ENCODE measurements at places on chromosomes 5 and 9.

DNA sequence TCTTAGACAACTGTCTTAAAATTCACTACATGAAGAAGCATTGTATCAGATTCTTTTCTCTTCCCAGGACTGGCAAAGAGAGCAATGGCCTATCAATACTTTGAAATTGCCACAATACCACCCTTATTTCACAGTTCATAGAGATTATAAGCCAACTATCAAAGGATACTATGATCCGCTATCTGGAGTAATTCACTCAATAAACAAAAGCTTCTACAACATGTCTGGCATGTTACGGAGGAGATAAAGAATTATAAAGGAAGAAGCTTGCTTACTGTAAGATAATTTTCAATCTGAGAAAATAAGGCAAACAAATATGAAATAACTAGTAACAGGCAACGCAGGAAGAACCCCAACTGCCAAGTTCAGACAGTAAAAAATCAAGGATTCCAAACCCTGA lies 114.8 kb downstream of the GNAQ start:
- H3K36me3 ChIP-seq, result peaks cover 6% of the 10 kb centered on the region
- H3K27me3 ChIP-seq, result peaks cover 9% of the 10 kb centered on the region

DNA sequence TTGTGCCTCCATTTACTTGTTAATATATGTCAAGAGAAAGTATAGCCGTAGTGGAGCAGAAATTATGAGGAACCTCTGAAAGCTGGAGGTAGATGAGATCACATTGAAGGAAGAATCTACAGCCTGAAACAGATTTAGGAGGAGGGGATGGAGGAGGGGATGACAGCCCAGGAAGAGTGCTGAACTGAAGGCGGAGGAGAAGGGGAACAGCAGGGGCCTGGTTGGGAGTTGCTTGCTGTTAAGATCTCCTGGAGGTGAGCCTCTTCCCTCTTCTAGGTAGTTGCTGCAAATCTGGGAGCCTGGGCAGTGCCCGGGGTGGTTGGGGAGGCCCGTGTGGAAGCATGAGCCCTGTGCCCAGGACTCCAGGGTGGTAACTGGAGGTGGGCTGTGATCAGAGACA lies 111.8 kb upstream of the SEMA6A start:
- no peaks in the 10 kb centered on the region for H3K4me1 ChIP-seq
- H3K27me3 ChIP-seq, result no peaks in the 10 kb centered on the region
- H3K4me3 ChIP-seq, result no peak overlapping the region
- H3K27ac ChIP-seq, result no peak overlapping the region

- H3K27ac ChIP-seq, result no peak overlapping the region
- H3K4me3 ChIP-seq, result no peak overlapping the region
- H3K36me3 ChIP-seq, result no peaks in the 10 kb centered on the region
- no peaks in the 10 kb centered on the region for H3K27me3 ChIP-seq
These were observed 69.3 kb downstream of the CRB2 start for GRCh38 chr9:123425261-123425821.

GRCh38 chr9:17116400-17116837 lies 18.4 kb upstream of the CNTLN start:
- H3K36me3 ChIP-seq, result no peaks in the 10 kb centered on the region
- no peak overlapping the region for H3K4me3 ChIP-seq
- DNase-seq, result no peak
- H3K27ac ChIP-seq, result no peak overlapping the region

- no peak overlapping the region for H3K4me3 ChIP-seq
- H3K36me3 ChIP-seq, result no peaks in the 10 kb centered on the region
- H3K27me3 ChIP-seq, result no peaks in the 10 kb centered on the region
- H3K4me1 ChIP-seq, result no peaks in the 10 kb centered on the region
- no peak overlapping the region for H3K27ac ChIP-seq
These were observed 194.4 kb downstream of the DEPDC1B start for GRCh38 chr5:60505373-60506171.

DNA sequence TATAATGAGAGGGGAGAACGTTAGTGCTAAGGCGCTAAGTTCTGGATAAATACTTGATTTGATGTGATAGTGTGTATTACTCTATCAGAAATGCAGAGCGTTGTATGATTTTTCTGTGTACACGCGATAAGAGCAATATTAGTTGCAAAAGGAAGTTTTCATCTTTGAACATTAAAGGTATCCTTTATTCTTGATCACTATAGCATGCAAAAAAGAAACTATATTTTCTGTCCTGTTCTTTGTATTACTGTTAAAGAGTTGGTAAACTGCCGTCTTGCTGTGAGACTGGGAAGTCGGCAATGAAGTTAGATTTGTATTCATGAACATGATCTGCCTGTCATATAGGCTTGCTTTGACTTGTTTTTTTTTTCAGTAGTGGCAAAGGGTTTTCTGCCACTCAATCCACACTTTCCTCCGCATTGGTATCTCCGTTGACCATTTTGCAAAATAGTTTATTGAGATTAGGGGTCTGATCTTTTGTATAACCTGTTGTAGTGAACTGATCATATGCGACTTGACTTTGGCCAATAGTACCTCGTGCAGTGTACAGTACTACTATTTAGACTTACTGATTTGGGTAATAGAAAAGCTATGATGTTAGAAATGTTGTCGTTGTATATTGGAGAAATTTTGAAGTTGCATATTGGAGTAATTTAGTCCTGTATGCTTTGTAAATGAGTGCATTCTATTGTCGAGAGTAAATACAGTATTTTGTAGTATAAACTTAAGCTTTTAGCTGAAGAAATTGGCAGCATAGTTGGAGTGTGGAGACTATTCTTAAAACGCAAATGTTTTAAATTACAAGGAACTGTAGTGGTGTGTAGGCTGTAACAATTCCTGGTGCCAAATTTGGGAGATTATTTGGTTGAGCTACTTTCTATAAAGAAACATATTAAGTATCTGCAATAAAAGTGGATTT lies 1.7 kb downstream of the DENND4C start:
- H3K36me3 ChIP-seq, result peaks cover 2% of the 10 kb centered on the region
- DNase-seq, result no peak
- H3K27me3 ChIP-seq, result no peaks in the 10 kb centered on the region
- peaks cover 26% of the 10 kb centered on the region for H3K4me1 ChIP-seq
- no peak overlapping the region for H3K27ac ChIP-seq

DNA sequence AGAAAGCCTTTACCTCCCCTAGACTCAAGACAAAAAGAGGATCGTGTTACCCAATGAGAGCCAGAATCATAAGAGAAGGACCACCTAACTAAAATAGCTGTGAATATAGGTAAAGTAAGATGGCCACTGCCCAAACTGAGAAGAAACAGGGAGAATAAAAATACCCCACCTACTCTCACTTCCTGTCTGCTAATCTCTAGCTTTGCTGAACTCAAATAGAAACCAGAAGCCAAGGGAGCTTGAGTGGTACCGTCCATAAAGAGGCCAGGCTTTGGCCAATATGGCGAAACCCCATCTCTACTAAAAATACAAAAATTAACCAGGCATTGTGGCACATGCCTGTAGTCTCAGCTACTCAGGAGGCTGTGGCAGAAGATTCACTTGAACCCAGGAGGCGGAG lies 123.0 kb upstream of the FST start:
- no peaks in the 10 kb centered on the region for H3K36me3 ChIP-seq
- H3K27ac ChIP-seq, result no peak overlapping the region
- DNase-seq, result no peak
- H3K4me1 ChIP-seq, result no peaks in the 10 kb centered on the region

GRCh38 chr5:151199581-151200185 lies 24.2 kb downstream of the CCDC69 start:
- H3K27ac ChIP-seq, result peak overlapping the region; percentile 29
- peaks cover 44% of the 10 kb centered on the region for H3K4me1 ChIP-seq
- peaks cover 37% of the 10 kb centered on the region for H3K36me3 ChIP-seq
- no peak overlapping the region for H3K4me3 ChIP-seq

GRCh38 chr5:74801941-74802340 lies 34.9 kb downstream of the NSA2 start:
- no peaks in the 10 kb centered on the region for H3K27me3 ChIP-seq
- DNase-seq, result no peak
- H3K36me3 ChIP-seq, result peaks cover 13% of the 10 kb centered on the region
- no peaks in the 10 kb centered on the region for H3K4me1 ChIP-seq
- H3K27ac ChIP-seq, result peak overlapping the region; percentile 1

DNA sequence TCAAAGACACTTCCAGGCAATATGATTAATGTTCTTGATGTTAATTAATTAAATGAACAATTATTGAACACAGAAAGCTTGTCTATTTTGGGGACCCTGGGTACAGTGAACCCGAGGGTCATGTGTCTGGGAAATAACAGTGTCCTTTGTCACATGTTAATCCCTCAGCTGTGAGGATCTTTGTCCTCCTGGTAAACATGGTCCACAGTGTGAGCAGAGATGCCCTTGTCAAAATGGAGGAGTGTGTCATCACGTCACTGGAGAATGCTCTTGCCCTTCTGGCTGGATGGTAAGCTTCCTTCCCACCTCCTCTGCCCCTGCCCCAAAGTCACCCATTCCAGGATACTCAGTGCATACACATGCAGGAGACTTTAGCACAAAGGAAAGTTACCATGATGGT lies 107.9 kb downstream of the MEGF10 start:
- no peak for DNase-seq
- H3K36me3 ChIP-seq, result no peaks in the 10 kb centered on the region
- H3K4me1 ChIP-seq, result no peaks in the 10 kb centered on the region
- no peak overlapping the region for H3K4me3 ChIP-seq
- H3K27me3 ChIP-seq, result peaks cover 43% of the 10 kb centered on the region

DNA sequence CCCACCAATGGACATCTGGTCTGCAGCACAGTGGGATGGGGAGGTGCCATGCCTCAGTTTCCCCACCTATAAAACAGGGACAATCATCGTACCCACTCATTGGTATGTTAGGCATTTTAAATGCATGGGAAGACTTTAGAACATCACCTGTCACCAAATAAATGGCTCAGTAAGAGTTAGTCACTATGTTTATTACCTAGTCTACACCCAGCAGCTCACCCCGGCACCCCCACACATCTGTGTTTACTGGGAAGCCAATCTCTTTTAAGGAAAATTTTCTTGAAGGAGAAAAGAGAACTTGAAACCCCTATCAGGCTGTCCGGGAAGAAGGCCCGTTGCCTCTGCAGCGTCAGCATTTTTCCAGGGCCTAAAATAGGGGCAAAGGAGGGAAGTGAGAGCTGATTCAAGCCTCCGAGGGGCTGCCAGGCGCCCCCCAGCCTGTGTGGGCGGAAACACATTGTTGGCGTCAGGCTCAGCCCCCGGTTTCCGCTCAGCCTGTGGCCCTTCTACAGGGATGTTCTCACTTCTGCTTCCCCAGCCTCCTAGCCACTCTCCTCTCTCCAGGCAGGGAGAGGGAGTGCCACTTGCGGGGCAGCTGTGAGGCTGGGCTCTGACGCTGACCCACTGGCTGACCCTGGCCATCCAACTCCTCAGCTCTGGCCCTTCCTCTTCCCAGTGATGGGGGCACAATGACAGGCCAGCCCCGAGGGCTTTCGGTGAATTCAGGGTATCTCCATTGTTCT lies 4.6 kb downstream of the CSF1R start:
- H3K27ac ChIP-seq, result no peak overlapping the region
- H3K4me1 ChIP-seq, result no peaks in the 10 kb centered on the region
- DNase-seq, result no peak
- H3K4me3 ChIP-seq, result no peak overlapping the region
- peaks cover 1% of the 10 kb centered on the region for H3K36me3 ChIP-seq

GRCh38 chr9:126155756-126156664 lies 170.6 kb upstream of the MVB12B start:
- no peak overlapping the region for H3K27ac ChIP-seq
- DNase-seq, result no peak
- no peaks in the 10 kb centered on the region for H3K4me1 ChIP-seq
- peaks cover 47% of the 10 kb centered on the region for H3K27me3 ChIP-seq
- H3K4me3 ChIP-seq, result no peak overlapping the region
- no peaks in the 10 kb centered on the region for H3K36me3 ChIP-seq

- no peaks in the 10 kb centered on the region for H3K27me3 ChIP-seq
- H3K4me1 ChIP-seq, result no peaks in the 10 kb centered on the region
- H3K36me3 ChIP-seq, result no peaks in the 10 kb centered on the region
- no peak overlapping the region for H3K4me3 ChIP-seq
- no peak overlapping the region for H3K27ac ChIP-seq
These were observed 280.4 kb downstream of the CAAP1 start for GRCh38 chr9:26612211-26612610.

- no peak for DNase-seq
- no peak overlapping the region for H3K27ac ChIP-seq
- H3K4me3 ChIP-seq, result no peak overlapping the region
- peaks cover 18% of the 10 kb centered on the region for H3K4me1 ChIP-seq
- H3K36me3 ChIP-seq, result no peaks in the 10 kb centered on the region
These were observed 115.4 kb downstream of the ST8SIA4 start for GRCh38 chr5:100787648-100788047.

- DNase-seq, result no peak
- H3K27ac ChIP-seq, result no peak overlapping the region
- H3K4me3 ChIP-seq, result no peak overlapping the region
- no peaks in the 10 kb centered on the region for H3K4me1 ChIP-seq
- H3K27me3 ChIP-seq, result no peaks in the 10 kb centered on the region
These were observed 267.7 kb downstream of the NTRK2 start for GRCh38 chr9:84937180-84937579.

DNA sequence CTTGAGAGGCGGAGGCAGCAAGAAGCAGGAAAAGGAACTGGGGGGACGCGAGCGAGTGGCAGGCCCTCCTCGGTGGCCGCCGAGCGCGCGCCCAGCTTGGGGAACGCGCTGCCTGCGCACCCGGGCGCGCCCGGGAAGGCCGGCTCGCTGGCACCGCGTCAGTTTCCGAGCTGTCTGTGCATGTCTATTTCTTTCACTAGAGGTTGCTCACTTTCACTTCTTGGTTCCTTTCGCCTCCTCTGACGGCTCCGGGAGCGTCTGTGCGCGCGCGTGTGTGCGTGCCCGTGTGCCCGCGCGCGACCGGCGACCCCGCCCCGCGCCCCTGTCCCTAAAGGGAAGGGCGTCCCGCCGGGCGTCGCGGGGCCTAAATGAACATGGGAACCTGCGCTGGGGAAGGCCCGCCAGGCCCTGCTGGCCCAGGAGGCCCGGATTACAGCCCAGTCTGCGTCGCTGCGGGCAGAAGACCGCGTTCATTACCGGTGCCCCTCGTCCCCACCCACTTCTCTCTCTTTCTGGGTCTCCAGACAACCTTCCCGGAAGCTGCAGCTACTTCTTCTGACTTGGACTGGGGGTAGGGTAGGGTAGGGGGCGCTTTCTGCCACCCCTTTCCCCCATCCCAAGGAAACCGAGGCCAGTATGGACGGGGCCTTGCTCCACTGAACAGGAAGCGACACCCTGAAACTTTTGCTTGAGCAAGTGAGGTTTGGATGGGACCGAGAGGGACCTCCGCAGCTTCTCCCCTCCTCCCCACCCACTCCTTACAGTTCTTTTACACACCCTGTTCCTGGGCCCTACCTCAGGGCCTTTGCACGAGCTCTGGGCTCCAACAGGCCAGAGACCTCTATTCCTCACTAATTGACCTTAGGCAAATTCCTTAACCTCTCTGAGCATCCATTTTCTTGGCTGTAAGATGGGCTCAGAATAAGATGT lies 205.8 kb upstream of the IER5L start:
- no peaks in the 10 kb centered on the region for H3K4me1 ChIP-seq
- H3K27ac ChIP-seq, result peak overlapping the region; percentile 89

DNA sequence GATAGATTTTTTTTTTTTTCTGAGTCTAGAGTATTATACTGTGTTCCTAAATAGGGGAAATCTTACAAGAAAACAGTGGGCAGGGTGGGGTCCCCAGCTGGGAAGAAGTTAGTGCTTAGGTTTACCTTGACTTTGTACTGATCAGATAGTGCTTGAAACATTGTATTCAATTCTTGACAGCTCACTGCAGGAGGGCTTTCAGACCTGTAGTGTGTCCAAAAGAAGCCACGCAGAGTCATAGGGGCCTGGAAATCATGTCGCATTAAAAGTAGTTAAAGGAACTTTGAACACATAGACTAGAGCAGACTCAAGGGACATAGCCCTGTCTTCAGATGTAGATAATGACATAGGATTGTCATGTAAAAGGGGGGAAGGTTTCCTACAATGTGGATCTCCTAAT lies 215.4 kb upstream of the NR4A3 start:
- no peaks in the 10 kb centered on the region for H3K36me3 ChIP-seq
- DNase-seq, result no peak
- no peaks in the 10 kb centered on the region for H3K4me1 ChIP-seq
- no peak overlapping the region for H3K4me3 ChIP-seq
- no peak overlapping the region for H3K27ac ChIP-seq
